ENCODE measurements at places on chromosomes 12 and 14.
A peak's percentile ranks its signal among the peaks of the same experiment; 100 is the strongest.

- DNase-seq = no peak
These were observed 58.3 kb downstream of the SLC15A5 start for GRCh38 chr12:16218934-16219751.

DNA sequence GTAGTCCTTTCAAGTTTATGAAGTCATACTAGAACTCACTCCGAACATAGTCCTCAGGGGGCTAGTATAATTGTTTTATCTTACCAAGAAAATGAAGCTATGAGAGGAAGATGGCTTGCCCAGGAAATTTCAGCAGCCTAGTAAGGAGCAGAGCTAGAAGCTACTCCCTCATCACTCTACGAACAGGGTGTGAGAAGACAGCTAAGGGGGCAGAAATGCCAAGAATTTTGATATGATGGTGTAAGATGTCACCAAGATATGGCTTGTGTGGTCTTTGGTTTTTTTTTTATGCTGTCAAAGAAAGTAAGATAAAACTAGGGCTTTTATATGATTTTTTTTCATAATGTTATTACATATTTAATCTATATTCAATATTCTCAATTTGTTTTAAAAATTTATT lies 47.6 kb downstream of the PRICKLE1 start:
- DNase-seq = no peak

DNA sequence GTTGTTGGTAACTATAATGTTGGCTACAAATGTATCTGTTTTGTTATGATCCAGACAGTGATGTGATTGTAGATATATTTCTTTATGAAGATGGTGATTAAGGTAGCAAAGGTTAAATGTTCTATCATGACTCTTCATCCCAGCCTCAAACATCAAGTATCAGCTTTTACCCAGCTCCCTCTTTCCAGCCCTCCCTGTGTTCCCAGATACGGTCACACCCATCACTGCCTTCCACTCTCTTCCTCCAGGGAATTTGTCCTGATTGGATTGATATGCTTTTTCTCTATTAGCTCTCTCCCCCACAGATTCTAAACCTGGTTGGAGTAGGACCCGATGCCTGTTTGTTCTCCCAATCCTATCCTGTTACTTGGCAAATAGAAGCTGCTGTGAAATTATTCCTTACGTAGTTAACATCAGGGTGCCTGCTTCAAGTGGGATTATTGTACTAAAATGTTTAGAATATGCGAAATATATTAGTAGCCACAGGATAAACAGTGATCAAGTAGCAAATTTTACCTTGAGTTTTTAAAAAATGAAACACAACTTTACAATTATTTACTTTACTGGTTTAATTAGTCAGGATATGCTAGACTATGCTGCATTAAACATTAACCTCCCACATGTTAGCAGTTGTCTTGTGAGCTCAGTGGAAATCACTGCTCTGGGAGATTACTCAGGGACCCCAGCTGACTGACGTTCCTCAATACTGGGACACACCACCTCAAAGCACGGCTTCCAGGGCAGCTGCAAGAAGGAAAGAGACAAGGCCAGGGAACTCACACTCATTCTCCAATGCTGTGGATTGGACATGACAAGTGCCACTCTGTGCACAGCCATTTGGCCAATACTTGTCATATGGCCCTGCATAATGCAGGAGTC lies 165.3 kb downstream of the ALX1 start:
- DNase-seq = no peak

GRCh38 chr14:68596211-68596610 lies 196.7 kb downstream of the ZFP36L1 start:
- peak; percentile 47 for DNase-seq

- DNase-seq = no peak
These were observed 16.5 kb downstream of the NPC2 start for GRCh38 chr14:74476607-74477006.

DNA sequence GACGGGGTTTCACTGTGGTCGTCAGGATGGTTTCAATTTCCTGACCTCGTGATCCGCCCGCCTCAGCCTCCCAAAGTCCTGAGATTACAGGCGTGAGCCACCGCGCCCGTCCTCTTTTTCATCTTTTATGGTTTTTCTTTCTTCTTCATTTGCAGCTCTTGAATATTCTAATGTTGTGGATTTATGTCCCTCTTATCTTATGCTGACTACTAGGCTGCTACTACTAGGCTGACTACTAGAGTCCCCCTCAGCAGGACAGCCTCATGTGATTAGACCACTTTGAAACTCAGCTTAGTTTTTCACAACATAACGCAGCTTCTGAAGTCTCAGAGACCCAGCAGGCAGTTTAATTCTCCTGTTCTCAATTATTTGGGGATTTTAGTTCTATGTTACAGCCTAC lies 857 bp upstream of the CLEC4E start:
- DNase-seq = no peak

GRCh38 chr12:57190037-57190436 lies 26.6 kb upstream of the NXPH4 start:
- peak; percentile 27 for DNase-seq

DNA sequence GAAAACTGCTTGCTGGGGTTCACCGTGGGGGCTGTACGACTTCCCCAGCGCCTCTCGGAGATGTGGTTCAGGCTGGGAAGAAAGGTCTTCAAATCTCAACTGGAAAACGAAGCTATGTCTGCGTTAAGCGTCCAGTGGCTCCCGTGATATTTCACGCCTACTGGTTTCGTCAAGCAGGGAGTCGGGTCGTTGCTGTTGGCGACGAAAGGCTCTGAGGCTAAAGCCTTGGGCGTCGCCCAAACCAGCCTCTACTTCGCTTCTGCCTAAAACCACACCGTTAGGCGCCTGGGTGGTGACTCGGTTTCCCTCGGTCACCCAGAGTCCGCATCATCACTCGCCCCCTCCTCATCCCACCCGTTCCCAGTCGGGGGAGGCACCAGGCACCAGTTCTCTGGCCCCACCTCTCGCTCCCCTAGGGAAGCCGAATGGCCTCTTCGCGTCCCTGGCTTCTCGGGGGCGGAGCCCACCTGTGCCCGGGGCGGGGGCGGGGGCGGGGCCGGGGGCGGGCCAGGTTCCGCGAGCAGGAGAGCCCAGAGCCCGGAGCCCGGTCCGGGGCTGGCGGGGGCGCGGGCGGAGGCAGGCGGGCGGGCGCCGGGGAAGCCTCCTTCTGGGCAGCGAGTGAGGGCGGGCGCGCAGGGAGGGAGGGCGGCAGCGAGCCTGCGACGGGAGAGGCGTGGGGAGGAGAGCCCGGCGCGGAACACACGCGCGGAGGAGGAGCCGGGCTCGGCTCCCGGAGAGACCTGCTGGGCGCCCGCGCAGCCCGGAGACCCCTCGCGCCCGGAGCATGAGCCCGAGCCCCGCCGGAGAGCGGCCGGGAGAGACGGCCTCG lies at the start of gene B4GALNT3:
Gene B4GALNT3, plus strand, starts transcription at position 510 of the 829 bp plus-strand sequence. CDS start 438 bp downstream, outside the sequence.
- no peak for DNase-seq

DNA sequence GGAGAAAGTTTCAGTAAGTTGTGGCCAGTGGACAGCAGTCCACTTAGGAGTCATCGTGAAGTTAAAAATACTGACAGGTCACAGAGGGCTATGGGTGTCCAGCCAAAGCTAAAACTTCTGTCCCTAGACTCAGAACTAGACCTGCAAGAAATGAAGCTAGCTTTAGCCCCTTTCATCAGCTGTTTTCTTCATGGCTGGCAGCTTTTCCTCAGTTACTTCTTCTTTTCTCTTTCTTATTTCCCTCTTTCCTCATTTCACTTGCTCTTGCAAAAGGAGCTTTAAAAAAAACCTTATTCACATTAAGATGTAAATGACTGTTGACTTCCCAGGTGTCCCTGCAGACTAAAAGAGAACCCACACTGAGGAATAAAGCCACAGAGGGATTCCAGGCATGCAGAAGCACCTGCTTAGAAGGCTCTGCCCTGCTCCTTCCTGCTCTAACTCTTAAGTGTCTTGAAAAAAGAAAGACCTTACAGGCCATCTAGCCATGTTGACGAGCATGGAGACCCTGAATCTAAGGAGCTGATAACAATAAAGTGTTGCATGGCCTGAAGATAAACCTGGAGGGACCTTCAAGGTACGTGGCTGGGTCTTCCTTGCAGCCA lies 69.7 kb upstream of the CCND2 start:
- no peak for DNase-seq

DNA sequence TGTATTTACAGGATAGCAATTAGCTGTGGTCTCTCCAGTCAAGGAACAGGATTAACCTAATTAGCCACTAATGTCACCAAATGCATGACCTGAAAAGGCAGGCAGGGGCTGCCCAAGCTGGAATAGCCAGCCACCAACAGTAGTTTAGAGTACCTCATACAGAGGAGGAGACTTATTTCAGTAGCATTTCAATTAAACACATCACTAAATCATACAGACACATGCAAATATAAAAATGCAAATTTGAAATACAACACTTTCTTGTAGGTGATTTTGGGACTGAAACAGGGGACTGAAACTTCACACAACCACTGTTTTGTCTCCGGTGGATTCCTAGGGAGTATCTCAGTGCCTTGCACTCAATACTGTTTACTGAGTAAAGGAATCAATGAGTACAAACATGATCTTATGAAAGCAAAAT lies 636 bp upstream of the IFNG-AS1 start:
- DNase-seq = no peak

GRCh38 chr14:96161636-96162035 lies 43.0 kb upstream of the BDKRB2 start:
- no peak for DNase-seq

DNA sequence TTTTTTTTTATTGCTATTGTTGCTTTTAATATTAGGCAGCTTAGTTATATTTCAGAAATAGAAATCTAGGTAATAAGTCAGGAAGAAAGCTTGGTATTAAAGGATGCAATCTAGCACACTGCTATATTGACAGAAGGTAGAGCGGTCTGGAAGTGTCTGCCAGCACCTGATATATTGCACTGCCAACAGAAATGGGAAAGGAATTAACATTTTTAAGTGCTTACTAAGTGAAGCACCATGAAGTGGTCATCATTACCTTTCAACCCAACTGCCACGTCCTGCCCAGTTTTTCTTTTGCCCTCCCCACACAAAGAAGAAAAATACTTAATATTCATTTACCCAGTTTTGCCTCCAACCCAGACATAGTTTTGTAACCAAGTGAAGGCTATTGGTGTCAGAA lies 163.5 kb downstream of the KITLG start:
- DNase-seq = no peak

- DNase-seq = no peak
These were observed 184.0 kb downstream of the CAND1 start for GRCh38 chr12:67453191-67453590.

DNA sequence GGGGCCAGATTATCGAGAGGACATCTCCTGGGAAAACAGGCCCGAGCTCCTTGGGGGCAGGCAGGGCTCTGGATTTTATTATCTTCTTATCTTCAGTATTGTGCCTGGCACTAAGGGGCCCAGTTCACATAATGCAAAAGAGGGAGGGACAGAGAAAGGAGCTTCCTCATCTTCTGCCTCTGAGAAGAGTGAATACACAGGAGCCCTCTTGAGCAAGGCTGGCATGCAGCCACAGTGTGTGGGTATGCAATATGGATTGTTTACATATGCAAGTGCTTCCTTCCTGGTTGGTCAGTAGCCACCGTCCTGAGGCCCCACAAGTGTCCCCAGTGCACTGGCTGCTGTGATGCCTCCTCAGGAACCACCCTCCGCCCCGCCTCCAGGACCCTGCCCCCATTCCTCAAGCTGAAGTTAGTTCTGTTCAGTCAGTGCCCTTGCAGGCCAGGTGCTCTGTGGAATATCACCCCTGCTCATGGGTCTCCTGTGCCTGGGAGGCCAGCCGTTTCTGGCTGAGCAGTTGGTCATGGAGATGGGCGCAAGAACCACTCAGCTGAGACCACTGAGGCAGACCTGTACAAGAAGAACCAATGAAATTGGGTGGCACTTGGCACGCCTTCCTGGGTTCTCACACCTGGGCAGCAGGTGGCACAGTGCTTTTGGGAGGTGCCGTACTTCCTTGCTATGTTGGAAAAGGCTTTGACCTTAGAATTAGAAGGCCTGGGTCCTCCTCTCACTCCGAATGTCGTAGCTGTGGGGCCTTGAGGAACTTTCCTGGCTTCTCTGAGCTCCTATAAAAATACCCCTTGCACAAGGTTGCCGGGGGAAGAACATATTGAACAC lies 35.1 kb upstream of the ACTN1 start:
- peak; percentile 61 for DNase-seq

DNA sequence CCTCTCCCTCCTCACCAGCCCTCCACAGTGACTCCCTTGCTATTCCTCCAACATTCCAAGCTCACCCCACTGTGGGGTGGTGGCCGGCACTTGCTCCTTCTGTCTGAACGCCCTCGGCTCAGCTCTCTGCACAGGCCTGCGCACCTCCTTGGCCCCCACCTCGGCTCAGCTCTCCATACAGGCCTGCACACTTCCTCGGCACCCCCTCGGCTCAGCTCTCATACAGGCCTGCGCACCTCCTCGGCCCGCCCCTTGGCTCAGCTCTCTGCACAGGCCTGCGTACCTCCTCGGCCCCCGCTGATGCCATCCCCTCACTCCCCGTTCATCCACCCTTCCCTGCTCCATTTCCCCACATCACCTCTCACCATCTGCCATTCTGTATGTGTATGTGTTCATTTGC lies 332.7 kb upstream of the FKBP4 start:
- DNase-seq = no peak

DNA sequence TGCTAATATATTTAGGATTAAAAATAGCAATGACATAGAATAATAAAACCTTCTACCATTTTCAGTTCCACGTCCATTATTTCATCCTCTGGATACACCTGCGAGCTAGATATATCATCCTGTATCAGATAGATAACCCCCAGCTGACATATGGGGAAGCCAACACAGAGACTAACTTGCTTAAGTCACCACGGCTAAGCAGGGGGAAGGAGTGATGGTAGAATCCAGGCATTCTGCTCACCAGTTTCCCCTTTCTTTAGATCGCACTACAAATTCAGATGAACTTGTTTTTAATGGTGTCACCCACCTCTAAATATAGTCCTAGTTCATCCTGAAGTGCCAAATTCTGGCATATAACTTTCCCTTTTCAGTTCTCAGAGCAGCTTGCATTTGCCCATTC lies 110.1 kb downstream of the TXNDC16 start:
- DNase-seq = no peak

- peak; percentile 36 for DNase-seq
These were observed 145.8 kb upstream of the TMPO start for GRCh38 chr12:98369581-98369980.

- no peak for DNase-seq
These were observed 184.9 kb downstream of the ITPR2 start for GRCh38 chr12:26648066-26648465.

DNA sequence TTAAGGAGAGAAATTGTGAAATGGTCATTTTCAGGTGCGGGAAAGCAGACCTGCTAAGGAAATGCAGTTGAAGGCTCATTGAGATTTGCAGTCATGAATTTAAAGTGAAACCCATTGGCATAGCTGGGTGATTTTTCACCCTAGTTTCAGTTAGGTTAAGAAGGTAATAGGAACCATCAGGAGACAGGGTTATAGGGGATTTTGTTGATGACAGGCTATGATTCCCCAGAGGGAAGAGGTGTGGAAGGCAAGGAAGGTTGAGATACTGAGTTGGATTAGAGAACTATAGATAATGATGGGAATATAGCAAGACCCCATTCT lies 22.7 kb upstream of the BMAL2 start:
- no peak for DNase-seq

GRCh38 chr12:21774358-21775132 lies at the start of gene KCNJ8:
Gene KCNJ8 (minus strand): TSS chr12:21774706. CDS start chr12:21773616, 1,090 bp downstream.
- peak; percentile 52 for DNase-seq

GRCh38 chr12:115500872-115501271 lies 776.6 kb downstream of the MED13L start:
- peak; percentile 20 for DNase-seq

Measured in cardiac fibroblast (primary cell).